Activated CD4-positive, alpha-beta T cell treated with anti-CD3 and anti-CD28 coated beads, Interleukin-10, Interleukin-2, amounts not matched to agents 100 ng/mL and 50 ng/mL, durations not matched to agents 16 hours and 8 hours (primary cell): ENCODE measurements at places on chromosomes 5 and 9.

DNA sequence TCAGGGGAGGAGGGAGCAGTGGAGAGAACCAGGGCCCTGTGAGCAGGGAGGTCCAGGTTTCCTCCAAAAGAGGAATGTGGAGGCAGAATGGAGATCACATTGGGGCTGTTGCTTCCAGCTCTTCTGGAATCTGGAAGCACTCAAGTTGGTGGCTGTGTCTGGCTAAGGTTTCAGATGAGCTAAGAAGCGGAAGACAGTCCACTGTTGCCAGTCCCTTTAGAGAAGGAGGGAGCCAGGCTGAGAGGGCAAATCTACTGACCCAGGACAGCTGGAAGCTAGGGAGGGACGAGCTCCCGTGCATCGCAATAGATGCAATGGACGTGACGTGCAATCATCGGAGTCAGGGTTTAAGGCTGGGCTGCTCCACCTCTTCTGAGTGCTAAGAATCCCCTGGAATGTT is 71.2 kb downstream of the TENT4A start:
- no peak for DNase-seq

GRCh38 chr5:123107343-123108244 is 18.6 kb downstream of the PRDM6 start:
- peak; percentile 46 for DNase-seq

DNA sequence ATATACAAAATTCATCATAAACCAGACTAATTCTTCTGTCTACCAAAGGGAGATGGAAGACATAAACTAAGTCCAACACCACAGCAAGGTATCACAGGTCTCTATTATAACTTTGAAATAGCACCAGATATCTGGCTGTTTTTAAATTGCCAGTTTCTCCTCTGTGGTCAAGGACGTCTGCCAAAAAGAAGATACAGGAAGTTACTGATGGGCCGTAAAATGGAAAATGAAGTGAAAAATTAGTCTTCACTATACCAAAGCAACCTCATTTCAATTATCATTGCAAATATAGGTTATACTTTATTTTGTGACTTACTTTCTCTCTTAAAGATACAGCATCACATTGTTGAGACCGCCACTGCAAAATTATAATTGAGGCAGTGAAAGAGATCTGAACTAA is 225.5 kb downstream of the NDUFS4 start:
- DNase-seq, result no peak

GRCh38 chr5:78162253-78162862 is 132.1 kb downstream of the AP3B1 start:
- peak; percentile 42 for DNase-seq

DNA sequence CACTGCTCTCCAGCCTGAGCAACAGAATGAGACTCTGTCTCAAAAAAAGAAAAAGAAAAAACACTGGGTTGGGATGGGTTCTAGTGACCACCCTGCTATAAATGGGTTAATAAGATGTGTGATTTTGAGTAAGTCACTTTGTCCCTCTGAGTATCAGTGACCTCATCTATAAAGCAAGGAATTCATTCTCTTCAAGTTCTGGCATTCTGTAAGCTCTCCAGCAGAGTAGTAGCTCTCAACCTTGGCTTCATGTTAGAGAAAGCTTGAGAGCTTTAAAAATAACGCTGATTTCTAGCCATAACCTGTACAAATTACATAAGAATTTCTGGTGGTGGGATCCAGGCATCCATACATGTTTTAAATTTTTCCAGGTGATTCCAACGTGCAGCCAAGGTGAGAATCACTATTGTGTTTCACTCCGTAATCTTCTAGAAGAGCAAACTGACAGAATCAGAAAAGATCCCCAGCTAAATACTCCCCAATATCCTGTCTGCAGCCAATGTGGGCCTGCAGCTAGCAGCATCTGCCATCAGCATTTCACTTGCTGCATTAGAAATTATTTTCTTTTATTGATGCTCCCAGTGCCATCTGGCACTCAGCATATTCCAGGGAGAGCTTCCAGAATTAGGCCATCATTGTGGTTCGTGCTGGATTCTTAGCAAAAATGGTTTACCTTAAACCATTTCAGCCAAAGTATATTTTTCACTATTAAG is 109.4 kb downstream of the FEM1C start:
- no peak for DNase-seq

DNA sequence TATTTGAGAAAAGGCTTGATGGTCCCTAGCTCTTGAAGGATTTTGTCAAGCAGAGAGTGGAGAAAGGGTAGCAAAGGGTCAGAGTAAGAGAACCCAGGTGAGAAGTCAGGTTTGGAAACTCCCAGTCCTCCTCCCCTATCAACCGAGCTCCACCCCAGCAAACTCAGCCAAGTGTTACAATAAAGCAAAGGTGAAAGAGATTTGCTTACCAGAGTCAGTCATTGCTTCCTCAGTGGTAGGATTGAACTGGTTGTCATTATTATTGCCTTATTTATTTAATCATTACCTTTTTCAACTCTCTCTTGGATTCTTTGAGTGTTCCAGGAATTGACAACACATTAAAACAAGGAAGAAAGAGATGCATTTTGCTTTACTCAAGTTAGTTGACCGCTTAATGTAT is 80.5 kb downstream of the RFK start:
- no peak for DNase-seq

- DNase-seq, result peak; percentile 22
Observed at GRCh38 chr9:87498046-87498810, 561 bp downstream of the DAPK1 start.

GRCh38 chr5:37840053-37841034 is 503 bp upstream of the GDNF start:
- DNase-seq, result no peak

DNA sequence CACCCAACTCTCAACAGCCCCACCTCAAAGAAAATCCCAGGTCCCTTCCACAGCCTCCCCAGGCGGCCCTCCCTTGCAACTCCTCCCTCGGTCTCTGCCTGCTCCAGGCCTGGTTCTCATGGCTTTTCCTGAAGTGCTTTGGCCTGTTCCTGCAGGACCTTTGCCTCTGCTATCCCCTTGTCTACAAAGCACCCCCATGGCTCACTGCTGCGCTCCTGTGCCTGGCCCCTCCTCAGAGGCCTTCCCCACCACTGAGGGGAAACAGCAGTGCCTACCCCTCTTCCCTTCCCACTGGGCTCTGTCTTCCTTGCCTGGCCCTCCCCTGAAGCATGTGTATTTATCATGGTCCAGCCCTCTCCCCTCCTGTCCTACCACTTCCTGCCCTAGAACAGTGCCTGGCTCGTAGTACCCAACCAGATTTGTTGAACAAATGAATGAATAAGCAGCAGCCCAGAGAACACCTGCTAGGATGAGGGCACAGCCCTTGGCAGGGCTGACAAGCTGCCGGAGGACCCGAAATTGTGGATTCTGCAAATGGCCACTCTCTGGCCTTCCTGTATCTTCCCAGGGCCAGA is 68.6 kb upstream of the LRRTM2 start:
- DNase-seq, result no peak

GRCh38 chr5:126139086-126139485 is 284.1 kb upstream of the GRAMD2B start:
- no peak for DNase-seq

DNA sequence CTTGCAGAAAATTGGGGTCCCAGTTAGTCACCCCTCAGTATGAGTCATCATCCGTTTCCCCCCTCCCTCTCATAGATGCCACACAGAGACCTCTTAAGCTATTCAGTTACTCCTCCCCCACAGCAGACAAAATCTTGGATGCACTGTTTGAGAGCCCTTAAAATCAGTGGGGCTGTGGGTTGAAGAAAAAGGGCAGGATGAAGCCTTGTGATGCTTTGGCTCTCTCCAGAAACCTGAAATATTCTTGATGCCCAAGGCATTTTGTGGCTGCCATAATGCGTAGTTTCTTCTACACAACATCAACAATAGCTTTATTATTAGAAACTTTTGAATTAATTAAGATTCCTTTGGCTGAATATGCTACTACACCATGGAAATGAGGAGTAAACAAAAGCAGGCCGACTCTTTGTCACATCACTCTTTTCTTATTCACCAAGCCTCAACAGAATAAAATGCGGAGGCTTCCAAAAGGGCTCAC is 133.8 kb downstream of the MRPS30 start:
- DNase-seq, result no peak

GRCh38 chr5:88734983-88735382 is 148.0 kb downstream of the MEF2C start:
- no peak for DNase-seq

DNA sequence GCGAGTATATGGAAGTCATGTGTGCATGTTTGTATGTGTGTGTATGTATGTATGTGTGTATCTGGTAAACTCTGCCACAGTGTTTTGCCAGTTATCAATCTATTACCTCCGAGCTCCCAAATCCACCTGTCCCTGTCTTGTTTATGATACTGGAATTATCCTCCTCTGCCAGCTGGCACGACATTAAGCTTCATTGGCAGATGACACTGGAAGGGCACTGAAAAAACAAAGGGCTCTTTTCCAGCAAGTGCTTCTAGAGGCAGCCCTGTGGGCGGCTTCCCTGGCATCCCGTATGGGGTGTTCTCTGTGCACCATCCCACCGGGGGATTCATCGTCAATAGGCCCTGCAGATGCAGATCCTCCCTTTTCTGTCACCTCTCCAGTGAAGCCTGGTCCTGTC is 221.5 kb downstream of the MSX2 start:
- no peak for DNase-seq
